ENCODE measurements at places on chromosomes 3 and 15.

GRCh38 chr15:74221399-74222239 is 14.5 kb upstream of the CCDC33 start:
- no peak for DNase-seq

- DNase-seq: no peak
Observed at GRCh38 chr3:79003994-79004393, 763.8 kb downstream of the ROBO1 start.

- no peak for DNase-seq
Observed at GRCh38 chr15:85750319-85751290, 44.1 kb downstream of the KLHL25 start.

DNA sequence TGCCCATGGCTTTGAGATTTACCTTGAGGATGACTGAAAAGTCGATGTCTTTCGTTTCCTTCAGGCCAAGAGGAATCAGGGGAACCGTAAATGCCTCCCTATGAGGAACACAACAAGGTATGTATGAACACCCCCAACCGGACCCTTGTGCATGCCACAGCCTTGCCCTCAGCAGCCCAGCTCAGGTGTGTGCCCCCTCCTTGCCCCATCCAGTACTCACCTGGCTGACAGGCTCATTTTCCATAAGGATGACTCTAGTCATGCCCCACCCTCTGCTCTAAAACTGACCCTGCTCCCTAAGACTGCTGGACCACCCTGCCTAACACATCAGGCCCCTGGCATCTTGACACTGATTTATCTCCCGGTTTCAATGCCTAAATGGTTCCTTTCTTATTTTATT is 270.0 kb downstream of the GOLGA6L6 start:
- DNase-seq: no peak

DNA sequence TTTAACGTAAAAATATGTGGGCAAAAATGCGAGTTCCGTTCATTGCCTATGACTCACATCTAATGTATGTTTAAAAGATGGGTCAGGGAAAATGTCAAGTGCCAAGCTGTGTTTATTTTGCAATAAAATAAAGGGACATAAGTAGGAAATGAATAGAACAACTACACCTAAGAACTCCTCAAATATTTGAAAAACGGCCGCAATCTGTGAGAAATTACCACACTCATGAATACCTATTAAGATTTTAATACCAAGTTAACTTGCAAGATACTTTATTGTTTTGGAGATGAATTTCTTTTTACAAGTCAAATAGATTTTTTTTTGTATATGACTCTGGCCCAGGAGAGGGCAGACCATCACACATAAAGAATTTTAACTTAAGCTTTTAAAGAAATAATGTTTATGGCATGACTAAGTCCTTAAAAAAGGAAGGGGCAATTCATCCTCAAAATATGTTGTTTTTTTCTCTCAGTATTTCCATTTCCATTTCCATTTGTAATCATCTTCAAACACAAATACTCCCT is 152.7 kb downstream of the SUCNR1 start:
- DNase-seq: peak; percentile 78

GRCh38 chr3:21393683-21394311 is 357.2 kb downstream of the ZNF385D start:
- DNase-seq: no peak

Data from HFF-Myc (cell line).